ENCODE measurements at places on chromosomes 4 and X.

DNA sequence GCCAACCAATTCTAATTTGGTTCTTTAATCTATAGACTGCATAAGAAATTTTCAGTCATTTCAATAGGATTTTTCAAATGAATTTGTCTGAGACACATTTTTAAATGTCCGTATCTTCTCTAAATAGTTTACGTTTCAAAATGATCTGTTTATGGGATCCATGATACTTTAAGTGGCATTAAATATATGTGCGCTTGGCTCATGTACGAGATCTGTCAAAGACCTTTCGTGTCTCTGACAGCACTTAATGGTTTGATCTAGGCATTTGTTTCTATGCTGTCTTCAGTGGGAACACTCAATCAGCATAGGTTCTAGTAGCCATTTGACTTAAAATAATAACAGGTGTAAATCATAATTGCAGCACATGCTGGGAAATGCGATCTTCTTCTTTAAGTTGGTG is 731.0 kb downstream of the CENPC start:
- no peak for DNase-seq

GRCh38 chr4:73615613-73616012 is 4.6 kb downstream of the RASSF6 start:
- no peak for DNase-seq

GRCh38 chr4:47075262-47075661 is 43.9 kb downstream of the GABRB1 start:
- DNase-seq, result no peak

DNA sequence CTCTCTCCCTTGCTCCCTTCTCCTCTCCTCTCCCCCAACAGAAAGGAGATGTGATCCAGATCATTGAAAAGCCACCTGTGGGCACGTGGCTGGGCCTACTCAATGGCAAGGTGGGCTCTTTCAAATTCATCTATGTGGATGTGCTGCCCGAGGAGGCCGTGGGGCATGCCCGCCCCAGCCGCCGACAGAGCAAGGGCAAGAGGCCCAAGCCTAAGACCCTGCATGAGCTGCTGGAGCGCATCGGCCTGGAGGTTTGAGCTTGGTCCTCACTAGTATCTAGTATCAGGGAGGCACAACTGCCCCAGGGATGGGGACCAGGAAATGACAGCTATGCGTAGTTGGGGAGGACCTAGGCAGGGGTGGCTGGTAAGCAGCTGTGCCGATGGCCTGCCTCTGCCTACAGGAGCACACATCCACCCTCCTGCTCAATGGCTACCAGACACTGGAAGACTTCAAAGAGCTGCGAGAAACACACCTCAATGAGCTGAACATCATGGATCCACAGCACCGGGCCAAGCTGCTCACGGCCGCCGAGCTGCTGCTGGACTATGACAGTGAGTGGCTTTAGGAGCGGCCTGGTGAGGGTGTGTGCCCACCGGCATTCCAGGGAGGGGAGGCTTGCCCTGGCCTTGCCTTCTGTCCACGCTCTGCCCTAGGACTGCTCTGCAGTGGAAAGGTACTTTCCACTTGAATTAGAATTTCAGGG is 13.0 kb downstream of the SASH3 start:
- DNase-seq, result no peak

- no peak for DNase-seq
Observed at GRCh38 chr4:181690498-181690897, 552.7 kb upstream of the TENM3 start.

DNA sequence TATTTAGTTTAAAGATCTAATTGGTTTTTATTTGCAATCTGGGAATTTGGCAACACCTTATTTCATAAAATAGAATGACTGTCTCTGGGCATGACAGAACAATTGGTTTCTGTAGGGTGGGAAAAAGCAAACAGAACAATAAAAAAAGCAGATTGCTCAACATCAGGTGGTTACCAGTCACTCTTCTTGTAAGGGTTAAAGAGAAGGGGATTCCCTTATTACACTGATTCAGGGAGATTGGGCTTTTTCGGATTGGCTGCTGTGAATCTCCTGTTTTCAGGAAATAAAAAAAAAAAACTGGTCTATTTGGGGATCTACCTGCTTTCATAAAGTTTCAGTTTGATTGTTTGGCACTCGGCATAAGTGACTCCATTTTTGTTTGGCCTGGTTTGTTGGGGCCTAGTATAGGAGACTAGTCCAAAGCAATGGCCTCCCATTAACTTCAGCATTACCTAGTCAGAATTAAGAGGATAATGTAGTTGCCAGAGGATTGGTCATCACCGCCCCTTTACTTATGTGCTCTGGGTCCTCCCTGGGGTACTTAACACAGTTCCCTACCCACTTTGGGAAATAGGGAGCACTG is 380.5 kb downstream of the IDS start:
- no peak for DNase-seq

All from GM10248 (cell line).